Kidney (tissue), 22 donors: ENCODE measurements at places on chromosomes 3 and 15.
A peak's percentile ranks its signal among the peaks of the same experiment; 100 is the strongest.

DNA sequence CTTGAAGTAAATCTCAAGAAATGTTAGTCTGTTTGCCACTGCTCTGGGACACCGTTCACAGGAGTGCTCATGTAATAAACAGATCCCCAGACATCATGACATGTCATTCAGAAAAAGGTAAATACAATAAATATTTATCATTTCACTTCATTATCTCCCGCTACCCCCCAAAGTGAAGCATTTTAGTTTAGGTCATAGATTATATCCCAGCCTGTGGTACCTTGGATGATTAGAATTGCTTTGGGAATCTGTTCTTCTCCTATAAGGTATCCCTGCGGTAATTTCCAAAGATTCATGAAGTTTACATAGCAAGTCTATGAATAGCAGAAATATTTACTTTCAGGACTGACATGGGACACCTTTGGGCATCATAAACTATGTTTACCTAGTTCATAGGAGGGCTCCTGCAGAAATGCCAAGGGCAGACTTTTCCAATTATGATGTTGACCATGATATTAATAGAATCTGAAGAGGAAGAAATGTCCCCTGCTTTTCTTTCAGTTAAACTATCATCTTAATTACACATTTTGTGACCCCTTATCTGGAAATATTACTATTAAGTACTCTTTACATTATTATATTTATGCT is 268.0 kb downstream of the NAALADL2 start:
- no peak for DNase-seq

DNA sequence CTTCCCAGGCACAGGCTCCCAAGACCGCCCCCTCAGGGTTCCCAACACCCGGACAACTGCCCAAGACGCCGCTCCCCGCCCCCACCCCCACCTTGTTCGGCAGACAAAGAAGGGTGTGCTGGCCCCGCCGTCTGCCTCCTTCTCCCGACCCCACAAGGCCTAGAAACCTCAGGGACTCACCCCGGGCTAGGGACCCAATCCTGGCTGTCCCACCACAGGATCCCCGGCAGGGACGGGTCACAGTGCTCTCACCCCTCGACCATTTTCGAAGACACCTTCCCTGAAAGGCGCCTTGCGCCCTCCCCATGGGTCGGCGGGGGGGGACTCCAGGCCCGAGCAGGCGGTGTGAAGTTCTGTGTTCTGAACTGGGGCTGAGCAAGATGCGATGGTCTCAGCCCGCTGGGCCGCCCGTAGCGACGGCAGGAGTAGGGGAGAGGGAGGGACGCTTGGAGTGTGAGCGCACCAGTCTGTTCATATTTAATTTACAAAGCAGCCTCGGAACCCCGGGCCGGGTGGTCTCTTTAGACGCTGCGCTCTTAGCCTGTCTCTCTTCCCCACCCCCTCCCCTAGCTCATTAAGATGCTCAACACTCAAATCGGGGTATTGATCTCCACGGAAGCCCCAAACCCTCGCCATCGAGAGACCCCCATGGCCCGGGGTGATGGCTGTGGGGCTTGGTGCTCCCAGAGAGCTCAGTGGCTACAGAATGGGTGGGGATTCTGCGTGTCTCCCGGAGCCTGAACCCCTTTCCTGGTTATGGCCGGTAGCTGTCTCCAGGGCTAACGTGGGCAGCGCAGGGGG is 1.4 kb upstream of the ISLR2 start:
- DNase-seq, result no peak

DNA sequence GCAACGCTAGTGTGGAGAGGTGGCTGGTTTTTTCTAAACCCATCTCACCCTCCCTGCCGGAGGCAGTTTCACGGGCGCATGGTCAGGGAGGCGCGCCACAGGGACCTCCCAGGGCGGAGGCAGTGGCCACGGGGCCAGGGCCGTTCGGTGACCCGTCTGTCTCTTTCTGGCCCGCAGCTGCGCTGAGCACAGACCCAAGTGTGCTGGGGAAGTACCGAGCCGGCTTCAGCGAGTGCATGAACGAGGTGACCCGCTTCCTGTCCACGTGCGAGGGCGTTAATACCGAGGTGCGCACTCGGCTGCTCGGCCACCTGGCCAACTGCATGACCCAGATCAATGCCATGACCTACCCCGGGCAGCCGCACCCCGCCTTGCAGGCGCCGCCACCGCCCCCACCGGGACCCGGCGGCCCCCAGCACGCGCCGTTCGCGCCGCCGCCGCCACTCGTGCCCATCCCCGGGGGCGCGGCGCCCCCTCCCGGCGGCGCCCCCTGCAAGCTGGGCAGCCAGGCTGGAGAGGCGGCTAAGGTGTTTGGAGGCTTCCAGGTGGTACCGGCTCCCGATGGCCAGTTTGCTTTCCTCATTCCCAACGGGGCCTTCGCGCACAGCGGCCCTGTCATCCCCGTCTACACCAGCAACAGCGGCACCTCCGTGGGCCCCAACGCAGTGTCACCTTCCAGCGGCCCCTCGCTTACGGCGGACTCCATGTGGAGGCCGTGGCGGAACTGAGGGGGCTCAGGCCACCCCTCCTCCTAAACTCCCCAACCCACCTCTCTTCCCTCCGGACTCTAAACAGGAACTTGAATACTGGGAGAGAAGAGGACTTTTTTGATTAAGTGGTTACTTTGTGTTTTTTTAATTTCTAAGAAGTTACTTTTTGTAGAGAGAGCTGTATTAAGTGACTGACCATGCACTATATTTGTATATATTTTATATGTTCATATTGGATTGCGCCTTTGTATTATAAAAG is 1.8 kb downstream of the HES1 start:
- peak; percentile 60 for DNase-seq

- DNase-seq, result peak; percentile 57
These were observed 45.9 kb downstream of the POLR2M start for GRCh38 chr15:57752436-57752835.

DNA sequence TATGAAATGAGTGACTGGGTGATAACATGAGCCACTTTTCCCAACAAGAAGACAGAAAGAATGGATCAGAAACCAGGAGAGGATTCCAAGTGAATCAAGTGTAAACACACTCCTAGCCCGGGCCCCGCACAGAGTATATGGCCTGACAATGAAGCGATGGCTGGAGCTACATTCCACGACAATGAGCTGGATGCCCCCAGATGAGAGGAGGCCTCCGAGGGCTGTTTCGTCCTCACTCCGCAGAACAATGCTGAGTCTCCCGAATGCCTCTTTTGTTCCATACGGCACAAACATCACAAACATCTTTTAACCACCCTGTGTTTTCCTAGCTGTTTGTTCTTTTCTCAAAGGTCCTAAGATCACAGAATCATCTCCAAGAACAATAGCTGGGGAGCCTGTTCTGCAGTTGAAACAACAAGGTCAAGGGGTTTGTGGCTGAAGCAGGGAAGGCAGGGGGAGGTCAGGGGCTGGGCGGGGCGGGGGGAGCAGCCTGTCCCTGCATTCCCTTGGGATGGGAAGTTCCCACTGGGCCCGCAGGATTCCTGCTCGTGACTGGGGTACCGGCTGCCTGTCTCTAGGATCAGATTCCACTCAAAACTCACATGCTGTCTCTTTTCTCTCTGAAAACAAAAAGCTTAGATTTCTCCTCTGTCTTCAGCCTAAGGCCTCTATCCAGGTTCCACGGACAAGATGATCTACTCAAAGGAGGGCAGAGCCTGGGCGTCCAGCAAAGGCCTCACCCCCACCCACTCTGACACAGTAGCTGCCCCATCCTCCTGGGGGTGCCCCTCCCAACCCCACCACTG is 151.3 kb downstream of the XXYLT1 start:
- DNase-seq, result no peak

- no peak for DNase-seq
These were observed 23.1 kb downstream of the PHLDB2 start for GRCh38 chr3:111882194-111882593.

DNA sequence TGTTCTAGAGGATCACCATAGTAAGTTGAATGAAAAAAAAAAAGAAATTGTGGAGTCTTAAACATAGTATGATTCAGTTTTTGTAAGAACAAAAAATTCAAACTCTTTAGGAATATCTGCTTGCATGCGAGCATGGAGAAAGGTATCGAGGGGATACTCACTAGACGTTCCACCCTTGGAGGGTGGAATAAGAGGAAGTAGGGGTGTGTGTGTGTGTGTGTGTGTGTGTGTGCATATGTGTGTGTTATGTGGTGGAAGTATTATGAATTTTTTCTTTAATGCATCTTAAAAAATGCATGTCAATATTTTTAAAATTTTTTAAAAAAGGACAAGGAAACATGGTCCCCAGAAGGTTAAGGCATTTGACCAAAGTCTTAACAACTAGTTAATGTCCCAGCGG is 26.5 kb upstream of the SIAH2 start:
- DNase-seq, result no peak

DNA sequence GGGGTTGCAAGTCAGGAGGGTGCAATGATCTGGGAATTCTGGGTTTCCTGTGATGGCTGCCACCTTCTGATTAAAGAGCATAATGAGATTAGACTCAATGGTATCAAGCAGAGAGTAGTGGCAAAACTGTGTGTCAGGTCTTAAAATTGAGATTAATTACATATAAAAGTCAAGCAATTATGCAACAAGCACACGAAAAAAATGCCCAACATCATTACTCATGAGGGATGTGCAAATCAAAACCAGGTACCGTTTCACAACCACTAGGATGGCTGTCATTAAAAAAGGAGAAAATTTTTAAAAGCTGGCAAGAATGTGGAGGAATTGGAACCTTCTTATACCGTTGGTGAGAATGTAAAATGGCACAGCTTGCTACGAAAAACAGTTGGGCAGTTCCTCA is 205.0 kb downstream of the OSBPL10 start:
- no peak for DNase-seq

DNA sequence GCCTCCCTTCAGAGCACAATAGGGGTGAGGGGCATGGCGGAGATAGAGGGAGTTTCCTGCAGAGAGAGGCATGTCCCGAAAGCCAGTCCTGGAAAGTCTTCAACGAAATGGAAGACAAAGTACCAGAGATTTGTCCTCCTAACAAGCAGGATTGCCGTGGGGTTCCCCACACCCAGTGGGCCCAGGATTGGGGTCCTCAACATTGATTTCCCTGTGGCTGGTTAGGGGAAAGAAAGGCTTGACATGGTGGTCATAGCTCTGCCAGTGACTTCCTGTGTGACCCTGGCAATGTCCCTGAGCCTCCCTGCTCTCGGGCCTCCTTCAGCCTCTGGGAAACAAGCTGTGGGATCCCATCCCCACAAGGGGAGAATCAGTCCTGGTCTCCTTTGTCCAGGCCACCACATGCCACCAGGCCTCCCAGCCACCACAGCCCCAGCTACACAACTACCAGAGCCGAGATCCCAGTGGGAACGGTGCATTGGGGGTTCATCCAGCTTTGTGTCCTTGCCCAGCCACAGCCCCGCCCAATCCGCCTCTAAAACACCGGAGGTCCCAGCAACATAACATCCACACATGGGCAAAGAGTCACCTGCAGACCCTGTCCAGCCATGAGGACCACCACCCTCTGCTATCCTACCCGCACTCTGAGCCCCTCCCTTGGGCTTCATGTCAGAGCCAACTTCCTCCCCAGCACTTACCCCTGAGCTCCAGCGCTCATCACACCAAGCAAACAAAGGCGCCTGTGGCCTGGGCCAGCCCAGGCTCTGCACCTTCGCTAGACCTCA is 63.0 kb downstream of the ADAMTS17 start:
- no peak for DNase-seq

GRCh38 chr15:86522721-86523120 is 443.1 kb downstream of the AGBL1 start:
- DNase-seq, result no peak

GRCh38 chr3:13896473-13897154 is 16.7 kb upstream of the WNT7A start:
- DNase-seq, result peak; percentile 74

DNA sequence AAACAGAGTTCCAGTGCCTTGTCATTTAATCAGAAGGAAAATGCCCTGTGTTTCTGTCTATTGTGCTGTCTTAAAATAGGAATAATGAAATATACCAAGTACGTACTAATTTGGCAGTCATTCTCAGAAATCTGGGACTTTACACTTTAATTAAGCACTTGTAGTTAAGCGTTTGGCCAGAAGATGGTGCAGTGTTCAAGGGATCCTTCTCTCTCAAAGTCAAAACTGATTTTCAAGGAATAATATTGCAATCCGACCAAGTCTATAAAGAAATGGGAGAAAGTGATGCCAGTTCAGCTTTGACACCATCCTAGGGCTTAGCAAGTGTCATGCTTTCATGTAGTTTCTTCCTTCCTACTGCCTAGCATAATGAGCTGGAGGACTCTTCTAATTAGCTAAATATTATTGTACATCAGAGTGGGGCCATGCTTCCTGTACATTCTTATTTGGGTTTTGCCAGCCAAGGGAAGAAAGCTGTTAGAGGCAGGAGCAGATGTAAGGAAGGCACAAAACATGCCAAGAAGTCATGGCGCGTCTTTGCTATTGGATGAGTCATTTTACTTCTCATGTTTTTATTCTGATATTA is 64.8 kb downstream of the SAMMSON start:
- peak; percentile 53 for DNase-seq

DNA sequence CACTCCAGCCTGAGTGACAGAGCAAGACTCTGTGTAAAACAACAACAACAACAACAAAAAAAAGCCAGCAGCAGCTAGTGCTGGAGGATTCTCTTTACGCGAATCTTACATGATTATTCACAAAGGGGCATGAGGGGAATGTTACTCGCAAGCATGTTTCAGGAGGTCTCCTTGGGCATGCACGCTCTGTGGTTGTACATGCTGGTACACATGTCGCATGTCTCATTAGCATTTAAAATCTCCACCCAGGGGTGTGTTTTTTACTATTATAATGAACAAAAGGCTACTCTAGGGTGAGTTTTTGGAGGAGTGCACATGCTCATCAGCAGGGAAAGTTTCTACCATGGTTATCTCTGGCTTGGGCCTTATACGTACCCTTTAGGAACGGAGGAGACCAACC is 12.7 kb upstream of the PLCH1 start:
- DNase-seq, result no peak

DNA sequence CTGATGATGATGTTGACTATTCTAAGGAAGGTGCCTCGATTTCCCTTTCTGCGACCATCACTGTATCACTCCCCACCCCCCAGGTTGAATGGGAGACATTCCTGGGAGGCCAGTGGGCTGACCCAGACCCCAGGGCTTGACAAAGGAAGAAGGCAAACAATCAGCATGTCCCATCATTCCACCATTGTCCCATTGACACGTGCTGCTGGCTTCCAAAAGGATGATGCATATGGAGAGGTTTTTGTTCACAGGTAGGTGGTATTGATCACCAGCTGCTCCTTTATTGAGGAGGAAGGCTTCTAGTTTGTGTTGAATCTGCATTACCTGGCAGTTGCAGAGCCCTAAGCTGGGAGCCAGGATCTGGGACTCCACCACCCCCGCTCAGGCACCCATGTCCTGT is 30.4 kb downstream of the RASGRF1 start:
- no peak for DNase-seq

GRCh38 chr3:85979034-85979433 is 1011.9 kb downstream of the VGLL3 start:
- no peak for DNase-seq

DNA sequence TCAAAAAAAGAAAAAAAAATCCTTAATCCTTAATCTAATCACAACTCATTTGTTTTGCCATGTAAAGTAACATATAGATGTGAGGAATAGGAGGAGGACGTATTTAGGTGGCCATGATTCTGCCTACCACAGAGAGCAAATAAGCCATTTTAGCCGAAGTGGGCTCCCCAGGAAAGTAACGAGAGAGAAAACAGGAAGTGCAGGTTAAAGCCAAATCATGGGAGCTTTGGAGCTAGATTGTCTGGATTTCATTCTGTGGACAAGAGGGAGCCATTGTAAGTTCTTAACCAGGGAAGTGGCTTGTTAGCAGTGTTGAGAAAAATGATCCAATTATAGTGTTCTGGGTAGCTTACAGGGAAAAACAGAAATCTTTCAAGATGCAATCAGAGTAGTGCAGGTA is 9.4 kb downstream of the TMOD2 start:
- DNase-seq, result no peak
